H1 (cell line): ENCODE measurements at places on chromosomes 5 and 9.

- DNase-seq, result no peak
Observed at GRCh38 chr5:64330728-64331231, 165.1 kb downstream of the RNF180 start.

DNA sequence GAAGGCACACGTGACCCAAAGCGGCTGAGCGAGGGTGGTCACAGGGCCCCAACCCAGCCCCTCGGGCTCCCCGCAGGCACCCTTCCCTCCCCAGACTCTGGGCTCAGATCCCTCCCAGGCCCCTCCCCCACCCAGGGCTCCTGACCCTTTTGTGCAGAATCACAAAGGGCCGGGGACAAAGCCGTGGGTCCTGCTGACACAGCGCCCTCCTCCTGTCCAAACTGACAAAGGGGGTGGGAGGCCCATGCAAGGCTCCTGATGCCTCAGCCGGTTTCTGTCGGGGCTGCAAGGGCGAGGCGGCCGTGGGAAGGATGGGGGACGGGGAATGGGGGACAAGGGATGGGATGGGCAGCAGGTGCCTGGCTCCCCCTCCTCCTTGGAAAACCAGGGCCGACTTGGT lies 43.5 kb upstream of the UBAC1 start:
- no peak for DNase-seq

DNA sequence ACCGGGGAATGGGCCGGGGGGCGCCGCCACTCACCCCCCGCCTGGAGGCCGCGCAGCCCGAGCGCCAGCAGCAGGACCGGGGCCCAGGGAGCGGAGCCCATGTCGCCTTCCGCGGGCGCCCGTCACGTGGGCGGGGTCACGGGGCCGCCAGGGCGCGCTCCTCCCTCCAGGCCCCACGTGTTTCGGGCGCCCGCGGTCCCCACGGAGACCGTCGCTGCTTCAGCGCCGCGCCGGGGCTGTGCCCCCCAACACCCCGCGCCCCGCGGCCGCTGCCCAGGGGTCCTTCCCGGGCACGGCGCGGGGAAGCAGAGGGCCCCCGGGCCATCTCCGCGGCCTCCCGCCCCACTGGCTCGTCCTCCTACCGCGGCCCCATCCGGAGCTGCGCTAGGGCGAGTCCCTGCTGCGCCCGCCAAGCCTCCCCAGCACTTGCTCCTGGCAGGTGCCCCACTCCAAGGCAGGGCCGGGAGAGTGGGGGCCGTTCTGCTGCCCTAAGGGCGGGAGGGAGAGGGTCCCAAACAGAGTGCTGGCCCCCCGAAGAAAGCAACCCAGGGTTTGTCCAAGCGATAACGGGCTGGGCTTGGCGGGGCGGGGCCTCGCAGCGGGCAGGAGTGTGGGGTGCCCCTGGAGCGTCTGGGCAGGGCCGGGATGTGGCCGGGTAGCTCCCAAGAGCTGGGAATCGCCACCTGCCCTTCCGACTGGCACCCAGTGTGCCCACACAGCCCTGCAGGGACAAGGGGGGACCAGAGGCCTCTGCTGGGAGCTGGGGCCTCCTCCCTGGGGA lies at the start of gene DPP7:
Gene DPP7, minus strand, starts transcription at position 121 of the 781 bp plus-strand sequence. Its CDS starts 20 bp downstream, at position 101.
- no peak for DNase-seq

- no peak for DNase-seq
Observed at GRCh38 chr9:70493029-70493428, 78.6 kb upstream of the KLF9 start.

DNA sequence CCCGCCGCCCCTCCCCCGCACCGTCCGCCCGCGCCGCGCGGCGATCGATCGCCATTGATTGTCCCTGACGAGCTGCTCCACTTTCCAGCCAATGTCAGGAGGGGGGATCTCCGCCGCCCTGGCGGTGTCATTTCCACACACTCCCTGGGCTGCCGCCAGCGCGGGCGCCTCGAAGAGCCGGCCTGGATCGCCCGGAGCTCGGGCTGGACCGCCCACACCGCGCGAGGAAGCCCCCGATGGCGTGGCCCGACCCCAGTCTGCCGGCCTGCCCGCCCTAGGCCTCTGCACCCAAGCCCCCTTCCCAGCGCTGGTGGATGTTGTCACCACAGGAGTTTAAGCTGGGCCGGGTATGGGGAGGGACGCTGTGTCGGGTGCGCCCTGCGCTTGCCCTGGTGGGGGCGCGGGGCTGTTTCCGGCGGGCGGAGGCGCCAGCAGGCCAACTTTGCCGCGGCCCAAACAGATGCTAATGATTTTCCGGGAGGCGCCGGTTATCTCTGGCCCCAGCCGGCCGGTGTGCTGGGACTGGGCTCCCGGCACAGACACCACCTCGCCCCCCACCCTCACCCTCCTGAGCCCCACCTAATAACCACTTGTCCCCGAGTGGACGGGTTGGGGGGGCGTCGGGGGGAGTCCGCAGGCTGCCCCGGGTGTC lies 10.6 kb upstream of the CXXC5 start:
- peak; percentile 85 for DNase-seq

GRCh38 chr5:128378196-128378595 lies 159.8 kb downstream of the FBN2 start:
- no peak for DNase-seq

- no peak for DNase-seq
Observed at GRCh38 chr9:77809552-77809951, 161.4 kb upstream of the GNA14 start.

GRCh38 chr9:15499139-15499538 lies 11.6 kb downstream of the PSIP1 start:
- DNase-seq, result no peak
